NCI-H1092 (cell line): ENCODE measurements at places on chromosomes 2 and 18.

DNA sequence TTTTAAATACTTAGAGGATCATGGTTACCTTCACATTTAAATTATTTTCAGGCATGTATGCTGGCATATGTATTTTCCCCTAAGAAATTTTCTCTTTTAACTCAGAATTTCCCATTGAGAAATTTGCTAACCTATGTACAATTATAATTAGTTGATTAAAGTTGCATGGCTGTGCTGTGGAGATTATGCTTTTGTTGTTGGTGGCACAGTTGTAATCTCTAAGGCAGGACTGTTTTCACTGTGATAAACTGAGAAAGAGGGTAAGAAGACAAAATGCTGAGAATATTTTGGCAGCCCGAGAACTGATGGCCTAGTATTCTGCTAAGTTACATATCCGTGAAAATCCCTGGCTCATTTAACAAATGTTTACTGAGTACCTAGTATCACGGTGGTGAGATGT is 1.4 kb downstream of the VRK2 start:
- DNase-seq = no peak

DNA sequence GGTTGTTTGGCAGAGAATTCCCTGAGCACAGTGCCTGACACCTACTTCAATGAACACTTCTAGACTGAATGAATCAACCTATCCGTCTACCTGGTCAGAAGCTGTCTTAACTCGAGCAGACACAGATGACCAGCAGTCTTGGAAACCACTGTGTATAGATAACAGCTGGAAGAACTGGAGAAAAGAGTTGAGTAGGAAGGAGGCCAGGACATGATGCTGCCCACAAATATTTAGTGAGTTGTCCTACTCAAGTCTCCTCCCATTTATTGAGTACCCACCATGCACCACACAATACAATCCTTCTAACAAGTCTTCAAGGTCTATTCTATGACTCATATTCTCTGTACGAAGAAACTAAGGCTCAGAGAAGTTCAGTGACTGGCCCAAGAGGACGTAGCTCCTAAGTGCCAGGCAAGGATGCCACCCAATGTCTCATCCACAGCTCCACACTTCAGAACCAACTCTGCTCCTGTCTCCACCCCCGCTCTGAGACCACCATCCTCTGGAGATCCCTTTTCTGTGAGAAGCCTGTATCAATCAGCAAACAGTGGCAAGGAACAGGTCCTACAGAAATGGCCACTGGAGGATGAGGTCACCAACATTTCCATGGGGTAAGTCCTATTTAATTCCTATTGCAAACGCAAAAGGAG is 62.2 kb downstream of the GALNT14 start:
- DNase-seq = no peak

DNA sequence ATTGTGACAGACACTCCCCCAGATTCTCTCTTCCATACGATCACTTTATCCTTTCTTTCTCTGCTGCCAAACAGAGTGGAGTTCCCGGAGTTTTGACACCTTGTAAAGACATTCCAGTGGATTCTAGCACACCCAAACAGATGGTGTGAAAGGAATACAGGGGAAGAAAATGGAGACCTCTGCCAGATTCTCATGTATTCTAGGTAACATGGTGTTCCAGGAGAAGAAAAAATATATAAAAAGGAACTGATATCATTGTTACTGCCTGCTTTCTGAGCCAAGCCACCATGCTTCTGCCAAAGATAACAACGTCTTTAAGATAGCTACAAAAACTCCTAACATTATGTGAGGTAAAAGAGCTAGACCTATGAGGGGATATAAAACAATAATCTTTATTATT is 136.5 kb downstream of the TXNL1 start:
- DNase-seq = no peak

DNA sequence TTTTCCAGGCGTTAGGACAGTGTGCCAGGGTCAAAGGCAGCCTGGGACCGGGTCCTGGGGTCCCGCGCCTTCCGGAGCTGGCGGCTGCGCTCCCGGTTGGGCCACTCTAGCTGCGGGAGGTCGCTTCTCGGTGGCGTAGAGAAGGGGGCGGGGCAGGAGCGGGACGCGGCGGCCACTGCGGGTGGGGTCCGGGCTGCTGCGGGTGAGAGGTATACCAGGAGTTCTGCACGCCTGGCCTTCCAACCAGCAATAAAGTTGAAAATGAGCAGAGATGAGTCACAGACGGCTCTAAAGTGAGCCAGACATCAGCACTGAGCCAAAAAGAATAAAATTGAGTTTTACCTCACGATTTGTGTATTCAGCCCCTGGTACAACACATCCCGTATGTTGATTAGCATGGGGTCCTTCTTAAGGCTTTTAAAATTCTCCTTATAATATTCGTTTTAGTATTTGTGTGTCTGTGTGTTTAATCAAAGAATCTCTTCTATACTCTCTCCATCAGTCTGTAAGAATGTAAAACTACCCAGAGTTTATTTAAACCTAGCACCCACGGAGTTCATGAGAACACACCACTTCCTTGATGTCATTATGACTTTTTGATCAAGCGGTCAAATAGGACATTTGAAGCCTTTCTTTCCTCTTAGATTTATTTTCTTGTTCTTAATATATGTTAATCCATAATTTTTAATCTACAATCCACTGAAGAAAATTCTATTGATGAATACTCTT is at the start of gene C1GALT1C1L:
Gene C1GALT1C1L (minus strand): TSS at position 108 of the 729 bp plus-strand sequence. CDS start 107 bp downstream, at position 1.
- no peak for DNase-seq

- no peak for DNase-seq
Measured at GRCh38 chr18:77298172-77298571, 48.5 kb downstream of the GALR1 start.

GRCh38 chr2:113075030-113075429 is 7.3 kb downstream of the IL1F10 start:
- no peak for DNase-seq

GRCh38 chr2:204159526-204159925 is 223.0 kb downstream of the ICOS start:
- no peak for DNase-seq

- no peak for DNase-seq
Measured at GRCh38 chr2:24720310-24720709, 72.9 kb downstream of the PTRHD1 start.

DNA sequence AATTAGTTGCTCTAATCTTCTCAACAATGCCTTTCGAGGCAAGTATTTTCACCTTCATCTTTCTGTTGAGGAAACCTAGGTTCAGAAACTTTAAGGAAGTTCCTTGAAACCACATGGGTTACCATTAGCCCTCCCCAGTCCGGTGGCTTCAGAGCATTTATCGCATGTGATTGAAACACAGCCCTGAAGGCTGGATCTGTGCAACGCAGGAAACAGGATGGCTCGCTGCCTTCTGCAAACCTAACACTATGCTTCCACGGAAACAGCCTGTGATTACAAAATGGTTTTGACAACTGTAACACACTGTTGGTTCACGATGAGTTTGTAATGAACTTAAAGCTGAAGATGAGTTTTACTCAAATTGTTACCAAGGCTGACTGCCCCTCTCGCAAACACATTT is 68.5 kb downstream of the EPB41L3 start:
- DNase-seq = no peak

GRCh38 chr2:170823088-170823897 is 6.6 kb downstream of the GAD1 start:
- no peak for DNase-seq

DNA sequence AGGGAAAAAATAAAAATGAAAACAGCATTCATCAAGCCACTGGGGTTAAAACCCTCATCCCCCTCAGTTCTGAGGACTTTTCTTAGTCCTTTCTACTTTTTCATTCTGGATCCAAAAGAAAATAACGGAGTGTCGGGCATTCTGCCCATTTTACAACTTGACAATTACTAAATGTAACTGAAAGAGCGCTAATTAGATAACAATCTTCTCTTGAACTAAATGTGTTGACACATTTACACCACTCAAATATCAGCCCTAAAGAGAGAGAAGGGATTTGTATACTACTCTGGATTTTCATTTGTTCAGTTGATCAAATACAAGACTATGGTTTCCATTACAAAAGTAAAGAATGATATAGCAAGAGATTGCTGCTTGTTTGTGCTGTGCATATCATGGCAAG is 27.5 kb downstream of the ABCA12 start:
- no peak for DNase-seq

- DNase-seq = no peak
Measured at GRCh38 chr2:191385416-191386160, 140.4 kb downstream of the MYO1B start.

DNA sequence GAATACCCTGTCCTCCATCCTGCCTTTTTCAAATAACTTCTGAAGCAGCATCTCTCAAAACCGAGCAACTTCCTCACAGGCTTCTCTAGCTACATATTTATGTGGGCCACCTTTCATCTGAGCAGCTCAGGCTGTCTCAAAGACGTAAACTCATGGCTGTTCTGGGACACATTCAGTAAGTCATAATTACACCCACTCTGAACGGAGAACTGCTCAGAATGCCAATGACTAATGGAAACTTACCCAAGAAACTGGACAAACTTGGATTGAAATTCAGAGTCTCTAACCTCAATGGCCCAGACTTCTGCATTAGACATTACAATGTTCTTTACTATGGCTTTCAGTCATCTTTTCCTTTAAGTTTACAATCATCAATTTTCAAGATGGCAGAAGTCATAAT is 145.2 kb downstream of the RAD51AP2 start:
- DNase-seq = no peak

DNA sequence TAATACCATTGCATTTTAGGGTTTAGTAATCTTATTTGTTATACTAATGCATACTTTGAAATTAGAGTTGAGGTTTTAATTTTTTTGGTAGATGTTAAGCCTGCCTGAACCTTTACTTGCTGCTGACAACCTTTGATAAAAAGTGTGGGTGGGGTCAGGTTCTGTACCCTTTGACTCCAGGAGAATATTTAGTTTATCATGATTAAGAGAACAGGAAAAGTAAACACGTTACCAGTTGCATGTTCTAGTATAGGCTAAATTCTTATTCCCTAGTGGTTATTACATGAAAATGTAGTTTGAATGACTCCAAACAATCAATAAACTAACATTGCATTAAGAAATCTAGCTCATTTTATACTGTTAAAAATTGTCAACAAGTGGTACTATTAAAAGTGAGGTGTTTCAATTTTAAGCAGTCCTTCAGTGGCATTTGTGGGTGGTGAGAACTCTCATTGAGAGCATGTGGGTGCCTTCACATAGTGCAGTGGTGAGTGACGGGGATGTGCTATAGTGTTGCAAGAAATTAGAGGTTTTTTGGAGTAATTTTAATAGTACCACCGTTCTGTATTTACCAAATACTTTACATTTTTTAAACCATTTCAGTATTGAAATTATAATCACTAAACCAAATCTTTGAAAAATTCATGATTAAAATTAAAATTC is 29.9 kb downstream of the PHLPP1 start:
- no peak for DNase-seq

DNA sequence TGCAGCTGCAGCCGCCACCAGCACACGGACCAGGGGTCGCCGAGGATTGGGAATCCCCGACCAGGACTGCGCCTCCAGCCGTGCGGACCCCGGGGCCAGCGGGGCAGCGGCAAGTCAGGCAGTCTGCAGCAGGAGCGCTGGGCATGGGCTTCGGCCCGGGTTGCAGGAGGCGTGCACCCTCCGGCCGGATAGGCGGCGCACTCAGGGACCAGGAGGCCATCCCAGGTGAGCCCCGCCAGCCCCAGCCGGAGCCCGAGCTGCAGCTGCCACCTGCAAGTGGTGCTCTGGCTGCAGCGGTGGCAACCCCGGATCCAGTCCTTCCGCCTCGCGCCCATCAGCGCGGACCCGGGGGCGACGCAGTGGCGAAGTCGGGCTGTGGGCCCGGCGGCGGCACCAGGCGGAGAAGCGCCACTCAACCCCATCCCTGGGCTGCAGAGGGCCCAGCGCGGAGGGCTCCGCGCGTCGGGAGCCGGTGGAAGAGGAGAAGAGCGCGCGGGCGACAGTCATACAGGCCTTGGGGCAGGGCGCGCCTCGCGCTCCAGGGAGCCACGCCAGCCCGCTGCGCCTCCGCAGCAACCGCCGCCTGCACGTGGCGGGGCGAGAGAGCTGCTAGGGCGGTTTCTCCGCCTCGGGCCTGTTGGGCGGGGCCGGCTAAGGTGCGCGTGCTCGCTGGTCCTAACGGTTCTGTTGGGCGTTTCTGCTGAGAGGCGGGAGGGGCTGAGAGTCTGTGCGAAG is 73.8 kb downstream of the RPIA start:
- peak; percentile 52 for DNase-seq

- no peak for DNase-seq
Measured at GRCh38 chr2:99386011-99386410, 48.8 kb downstream of the EIF5B start.

GRCh38 chr2:16952805-16953204 is 287.2 kb upstream of the CYRIA start:
- no peak for DNase-seq

GRCh38 chr2:219417374-219417773 is 803 bp upstream of the DES start:
- no peak for DNase-seq

GRCh38 chr2:96864343-96865091 is 5.4 kb downstream of the SEMA4C start:
- no peak for DNase-seq

DNA sequence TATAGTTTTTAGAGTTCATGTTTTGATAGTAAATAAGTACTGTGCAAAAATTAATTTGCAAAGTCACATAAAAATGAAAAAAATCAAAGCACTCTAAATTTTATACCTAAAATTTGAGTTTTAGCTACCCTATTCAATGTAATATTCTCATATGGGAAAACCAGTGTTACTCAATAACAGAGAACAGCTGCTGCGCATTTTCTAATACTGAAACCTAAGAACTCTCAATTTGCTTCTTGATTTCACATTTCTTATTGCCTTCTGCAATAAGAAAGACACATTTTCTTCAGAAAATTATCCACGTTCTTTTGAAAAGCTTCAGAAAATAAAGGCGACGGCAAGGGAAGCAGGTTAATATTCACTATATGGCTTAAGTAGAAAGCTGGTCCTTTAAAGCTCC is 199.1 kb upstream of the CCDC150 start:
- DNase-seq = no peak

DNA sequence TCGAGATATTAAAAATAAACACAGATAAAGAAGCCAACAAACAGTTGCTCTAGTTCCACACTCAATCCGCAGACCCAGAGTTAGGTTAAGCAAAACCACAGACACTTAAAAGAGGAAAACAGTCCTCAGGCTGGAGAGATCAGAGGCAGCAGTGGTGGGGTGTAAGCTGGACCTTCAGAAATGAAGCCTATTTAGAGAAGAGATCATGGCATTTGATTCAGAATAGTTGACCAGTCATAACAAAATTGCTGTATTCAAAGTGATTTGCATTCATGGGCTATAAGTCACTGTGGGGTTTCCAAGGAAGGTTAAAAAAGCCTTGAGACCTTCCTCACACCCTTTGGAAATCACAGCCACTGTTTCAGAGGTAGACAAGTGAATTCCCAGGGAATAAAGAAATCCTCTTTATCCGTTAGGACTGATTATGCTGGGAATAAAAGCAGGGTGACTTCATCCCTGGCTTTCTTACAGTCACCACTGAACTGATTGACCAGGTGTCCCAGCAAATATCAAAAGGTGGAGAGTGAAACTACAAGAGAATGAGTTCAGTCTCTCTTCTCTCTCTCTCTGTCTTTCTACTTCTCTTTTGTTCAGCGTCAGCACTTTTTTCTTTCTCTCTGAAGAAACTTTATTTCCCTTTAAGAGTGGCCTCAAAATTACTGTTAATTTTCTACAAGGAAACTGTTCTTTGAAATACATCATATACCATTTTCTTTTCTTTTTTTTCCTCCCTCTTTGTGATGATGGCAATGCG is 171.8 kb upstream of the PIK3C3 start:
- DNase-seq = no peak
